ENCODE measurements at places on chromosomes 1 and 21. TPM values are rescaled to one million over a fixed set of nuclear protein-coding genes. Genes with fewer than 3 reads are reported as not detected.

RIIAD1 gene
- total RNA-seq = 1.4 TPM

SHE gene
- 0.48 TPM for total RNA-seq

PLA2G2C gene
- not detected for total RNA-seq

HP1BP3 gene
- 127 TPM for total RNA-seq

PRAMEF25 gene
- not detected for total RNA-seq

GJC2 gene
- 1.6 TPM for total RNA-seq

SH3BP5L gene
- total RNA-seq = 27.6 TPM

XCL1 gene
- 0.22 TPM for total RNA-seq

PBX1 gene
- 133 TPM for total RNA-seq

GFI1 gene
- total RNA-seq = 0.11 TPM

ATP8B2 gene
- total RNA-seq = 38.7 TPM

DRAXIN gene
- 20.1 TPM for total RNA-seq

TGFBR3 gene
- 2.4 TPM for total RNA-seq

CYP4A11 gene
- total RNA-seq = not detected

ARPC5 gene
- total RNA-seq = 69.7 TPM

LRRC71 gene
- not detected for total RNA-seq

B3GALNT2 gene
- 30.9 TPM for total RNA-seq

PEAR1 gene
- 0.39 TPM for total RNA-seq

PLPPR4 gene
- total RNA-seq = 0.31 TPM

VWA5B1 gene
- total RNA-seq = not detected

FCRLA gene
- total RNA-seq = not detected

GPN2 gene
- total RNA-seq = 44.3 TPM

LRRC8C gene
- 1.8 TPM for total RNA-seq

PTPN7 gene
- 0.22 TPM for total RNA-seq

CLK2 gene
- 81.5 TPM for total RNA-seq

CAP1 gene
- total RNA-seq = 255 TPM

A3GALT2 gene
- not detected for total RNA-seq

MRPS21 gene
- total RNA-seq = 113 TPM

ABCA4 gene
- total RNA-seq = not detected

CTSK gene
- 4.3 TPM for total RNA-seq

FOXD2 gene
- 0.07 TPM for total RNA-seq

SPRR3 gene
- total RNA-seq = not detected

HES2 gene
- total RNA-seq = 1.2 TPM

IKBKE gene
- total RNA-seq = 6.6 TPM

TRIM46 gene
- total RNA-seq = 16.5 TPM

CATSPER4 gene
- total RNA-seq = not detected

HTR1D gene
- total RNA-seq = 3.3 TPM

TMEM9 gene
- total RNA-seq = 86.4 TPM

CA14 gene
- total RNA-seq = 43.2 TPM

FCRL1 gene
- total RNA-seq = not detected

SPRR5 gene
- total RNA-seq = not detected

EFNA3 gene
- total RNA-seq = 3.9 TPM

NMNAT2 gene
- total RNA-seq = 11.5 TPM

TAF1A gene
- total RNA-seq = 14.8 TPM

COA7 gene
- 69.1 TPM for total RNA-seq

IL10 gene
- total RNA-seq = not detected

ANGEL2 gene
- 42.4 TPM for total RNA-seq

KCNE2 gene
- total RNA-seq = not detected

RUNX1 gene
- total RNA-seq = 0.59 TPM

ARID4B gene
- total RNA-seq = 34.0 TPM

NPR1 gene
- total RNA-seq = 8.9 TPM

GBP6 gene
- total RNA-seq = not detected

NEGR1 gene
- 0.13 TPM for total RNA-seq

TLCD4 gene
- 2.0 TPM for total RNA-seq

CASQ2 gene
- not detected for total RNA-seq

INSRR gene
- not detected for total RNA-seq

ADAMTS5 gene
- total RNA-seq = 0.99 TPM

Measured in H9 (cell line).